ENCODE measurements at places on chromosomes 5 and 9. TPM values are rescaled to one million over a fixed set of nuclear protein-coding genes. Genes with fewer than 3 reads are reported as not detected.

NKD2 gene
- 0.17 TPM for total RNA-seq

PTTG1 gene
- 1,224 TPM for total RNA-seq

GPR21 gene
- total RNA-seq: not detected

EDIL3 gene
- 109 TPM for total RNA-seq

POU5F2 gene
- not detected for total RNA-seq

SPATA31A5 gene
- total RNA-seq: not detected

WDR70 gene
- total RNA-seq: 15.7 TPM

RFESD gene
- 1.6 TPM for total RNA-seq

RGMB gene
- total RNA-seq: 29.9 TPM

SLC36A3 gene
- total RNA-seq: not detected

HTR1A gene
- total RNA-seq: not detected
